ENCODE measurements at places on chromosomes 5 and 9.

GRCh38 chr5:139732019-139732418, 63.6 kb upstream of the PSD2 start:
- no peak for DNase-seq

- DNase-seq: no peak
Observed at GRCh38 chr5:179619776-179620175, 3.7 kb downstream of the HNRNPH1 start.

GRCh38 chr5:157484768-157485167, 24.8 kb downstream of the NIPAL4 start:
- no peak for DNase-seq

DNA sequence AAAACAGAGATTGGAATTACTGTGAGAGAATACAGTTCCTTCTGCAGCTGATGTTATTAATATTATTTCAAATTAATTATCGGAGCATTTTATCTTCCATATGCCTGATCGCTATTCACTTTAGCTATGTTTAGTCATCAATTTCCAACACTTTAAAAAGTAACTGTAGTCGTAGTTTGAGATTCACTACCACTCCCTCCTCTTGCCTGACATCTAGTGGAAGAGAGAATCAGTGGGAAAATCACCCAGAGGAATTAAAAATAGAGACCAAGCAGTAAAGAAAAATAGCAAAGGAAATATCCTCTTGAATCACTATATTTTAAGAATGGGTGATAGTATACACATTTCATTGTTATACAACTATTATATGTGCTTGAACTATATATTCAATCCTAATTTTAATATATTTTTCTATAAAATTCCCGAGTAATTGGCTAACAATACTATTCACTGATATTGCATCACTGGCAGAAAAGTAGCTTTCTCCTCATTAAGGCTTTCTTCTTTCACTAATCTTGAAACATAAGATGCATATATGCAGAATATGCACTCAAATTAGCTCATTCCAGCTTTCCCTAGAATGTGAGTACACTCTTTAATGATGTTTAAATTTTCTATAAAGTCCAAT, 708.7 kb downstream of the CDH9 start:
- DNase-seq: no peak

GRCh38 chr9:127279717-127280285, 15.2 kb downstream of the GARNL3 start:
- no peak for DNase-seq

DNA sequence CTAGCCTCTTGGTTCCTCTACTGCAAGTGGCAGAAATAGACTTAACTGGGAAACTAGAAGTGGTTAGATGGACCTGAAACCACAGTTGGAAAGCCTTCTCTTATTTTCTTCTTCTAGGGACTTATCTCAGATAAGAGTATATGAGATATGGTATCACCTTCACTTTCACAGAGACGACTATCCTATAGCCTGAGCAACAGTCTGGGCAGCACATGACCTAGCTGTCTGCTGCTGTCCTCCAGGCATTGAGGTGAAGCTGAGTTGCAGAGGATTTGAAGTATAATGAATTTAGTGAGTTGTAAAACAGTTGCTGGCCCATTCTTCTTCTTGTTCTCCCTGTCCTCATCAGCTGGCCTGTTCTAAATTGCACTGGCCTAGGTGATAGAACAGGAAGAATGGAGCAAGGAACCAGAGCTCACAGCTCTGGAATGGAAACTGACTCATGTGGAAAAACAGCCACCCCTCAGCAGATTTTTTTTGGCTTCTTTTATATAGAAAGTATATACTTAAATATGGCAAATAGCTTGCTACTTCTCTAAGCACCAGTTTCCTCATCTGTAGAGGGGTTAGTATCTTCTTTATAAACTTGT, 27.8 kb downstream of the RECK start:
- no peak for DNase-seq

GRCh38 chr5:105754056-105754455, 1916.7 kb downstream of the EFNA5 start:
- DNase-seq: no peak

DNA sequence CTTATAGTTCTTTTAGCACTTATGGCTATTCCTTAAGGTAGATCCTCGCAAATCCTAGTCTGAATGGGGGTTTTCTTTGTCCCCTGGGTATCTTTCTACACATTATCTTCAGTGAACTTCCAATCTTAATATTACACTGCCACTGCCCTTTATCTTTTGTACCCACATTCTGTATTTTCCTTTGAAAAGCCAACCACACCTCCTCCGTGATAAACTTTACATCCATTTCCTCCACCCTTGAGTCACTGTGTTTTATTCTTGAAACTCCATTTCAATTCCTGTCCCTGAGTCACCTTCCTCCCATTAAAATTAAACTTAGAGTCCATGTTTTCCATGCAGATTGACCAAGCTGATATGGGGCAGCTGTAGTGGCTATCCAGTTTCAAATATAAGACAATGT, 43.2 kb upstream of the RICTOR start:
- DNase-seq: no peak

DNA sequence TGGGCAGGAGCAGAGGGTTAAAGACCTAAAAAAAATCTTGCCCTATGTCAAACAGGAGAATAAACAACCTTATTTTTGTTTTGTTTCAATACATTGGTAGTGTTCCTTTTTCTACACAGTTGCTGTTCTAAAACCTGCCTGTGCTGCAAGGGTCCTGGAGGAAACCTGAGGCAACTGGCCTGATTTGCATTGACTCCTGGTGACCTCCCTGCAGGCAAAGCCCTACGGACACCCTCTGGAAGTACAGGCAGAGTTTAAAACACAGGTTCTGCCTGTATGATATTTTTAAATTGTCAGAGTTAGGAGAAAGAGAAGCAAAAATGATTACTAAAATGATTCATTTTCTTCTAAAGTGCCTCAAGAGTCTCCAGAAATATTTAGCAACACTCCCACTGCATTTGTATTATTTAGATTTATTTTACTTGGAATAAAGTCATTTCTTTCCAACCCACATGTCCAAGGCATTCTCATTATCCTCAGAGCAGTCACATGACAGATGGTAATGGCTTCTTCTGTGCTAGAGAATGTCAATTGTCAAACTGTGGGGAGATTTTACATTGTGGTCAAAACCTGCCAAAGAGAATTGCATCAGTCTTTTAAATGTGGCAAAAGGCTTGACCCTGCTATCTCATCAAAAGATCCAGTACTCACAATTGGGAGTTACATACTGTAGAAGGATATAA, 559.6 kb downstream of the CETN3 start:
- DNase-seq: no peak

DNA sequence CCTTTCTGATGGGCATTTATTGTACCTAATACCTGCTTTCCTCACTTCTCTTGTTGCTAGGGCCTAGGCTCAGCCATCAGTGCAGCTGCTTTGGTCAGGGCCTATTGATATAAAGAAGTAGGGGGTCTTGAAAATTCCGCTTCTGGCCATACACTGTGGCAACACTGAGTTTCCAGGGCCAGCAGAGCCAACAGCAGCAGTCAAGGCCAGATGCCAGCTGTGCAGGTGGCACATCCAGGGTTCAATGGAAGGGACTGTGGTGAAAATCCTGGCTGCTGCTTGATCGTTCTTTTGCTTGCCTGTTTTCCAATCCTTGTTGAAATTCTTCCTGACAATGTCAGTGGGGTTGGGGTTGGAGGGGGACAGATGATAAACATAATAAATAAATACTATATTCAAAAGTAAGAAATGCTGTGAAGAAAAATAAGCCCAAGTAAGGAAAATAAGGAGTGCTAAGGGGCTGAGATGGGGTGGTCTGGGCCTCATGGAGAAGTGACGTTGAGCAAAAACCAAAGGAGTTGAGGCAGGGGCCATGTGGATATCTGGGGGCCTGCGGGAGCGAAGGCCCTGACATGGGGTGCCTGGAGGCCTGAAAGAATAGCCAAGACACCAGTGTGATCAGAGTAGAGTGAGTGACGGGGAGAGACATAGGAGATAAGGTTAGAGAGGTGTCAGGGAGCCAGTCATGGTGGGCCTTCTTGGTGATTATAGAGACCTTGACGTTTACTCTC, 91.0 kb upstream of the ALDH1B1 start:
- no peak for DNase-seq

GRCh38 chr5:104628911-104629310, 1066.3 kb upstream of the NUDT12 start:
- DNase-seq: no peak

- DNase-seq: no peak
Observed at GRCh38 chr5:180118391-180118791, 46.8 kb upstream of the RNF130 start.

GRCh38 chr9:105205787-105206495, 38.5 kb upstream of the SLC44A1 start:
- DNase-seq: no peak

DNA sequence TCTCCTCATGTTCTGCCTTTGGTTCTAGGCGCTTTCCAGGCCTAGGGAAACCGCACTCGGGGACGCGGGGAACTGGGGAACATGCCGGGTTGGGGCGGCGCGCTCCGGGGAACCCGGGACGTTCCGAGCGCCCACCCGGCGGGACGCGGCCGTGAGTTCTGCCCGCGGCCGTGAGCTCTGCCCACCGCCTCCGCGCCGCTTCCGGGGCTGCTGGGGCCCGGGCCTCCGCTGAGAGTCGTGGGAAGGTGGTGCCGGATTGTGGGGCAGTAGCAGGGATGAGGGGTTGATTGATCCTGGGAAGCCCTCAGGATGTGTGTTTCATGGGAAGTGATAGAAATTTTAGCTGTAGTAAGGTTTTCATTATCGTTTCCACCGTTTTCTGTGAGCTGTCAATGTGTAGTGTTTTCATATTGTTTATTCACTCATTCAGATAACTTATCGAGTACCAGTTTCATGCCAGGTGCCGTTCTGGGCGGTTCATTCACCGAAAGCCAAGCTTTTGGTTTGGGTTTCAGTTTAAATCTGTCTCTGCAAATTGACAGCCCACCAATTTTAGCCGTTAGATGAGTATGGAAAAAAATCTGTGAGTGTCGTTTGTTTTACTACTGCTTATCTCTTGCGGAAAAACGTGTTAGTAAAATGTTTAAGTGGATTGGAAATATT, 657 bp downstream of the MTRR start:
- DNase-seq: peak; percentile 21

DNA sequence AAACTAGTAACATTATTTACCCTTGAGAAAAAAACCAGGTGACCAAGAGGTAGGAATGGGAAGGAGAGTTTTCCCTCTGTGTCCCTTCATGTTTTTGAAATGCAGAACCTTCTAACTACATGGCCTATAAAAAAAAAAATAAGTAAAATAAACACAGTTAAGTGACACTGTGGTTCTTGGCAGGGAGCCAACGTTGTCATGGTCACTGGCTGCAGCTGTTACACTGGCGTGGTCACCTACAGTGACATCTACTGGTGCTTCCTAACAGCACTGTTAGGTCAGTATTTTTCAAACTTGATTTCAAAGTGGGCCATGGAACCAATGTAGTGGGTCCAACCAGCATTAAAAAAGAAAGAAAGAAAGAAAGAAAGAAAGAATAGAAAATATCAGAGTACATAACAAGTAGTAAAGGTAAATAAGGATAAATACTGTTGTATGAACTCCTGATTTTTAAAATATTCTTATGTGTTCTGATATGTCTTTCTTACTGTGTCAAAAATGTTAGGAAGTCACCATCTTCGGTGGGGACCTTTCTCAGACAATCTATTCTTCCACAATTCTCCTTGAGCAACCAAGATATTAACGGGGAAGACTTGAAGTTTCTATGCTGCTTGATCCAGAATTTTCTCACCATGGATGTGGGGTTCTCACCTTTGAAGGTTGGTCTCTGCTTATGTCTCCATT, 59.1 kb upstream of the PJA2 start:
- peak; percentile 56 for DNase-seq

GRCh38 chr9:135415586-135415985, 64.0 kb upstream of the PPP1R26 start:
- DNase-seq: no peak

- no peak for DNase-seq
Observed at GRCh38 chr9:110128664-110129329, 79.2 kb downstream of the C9orf152 start.

GRCh38 chr9:16771356-16771755, 99.1 kb downstream of the BNC2 start:
- DNase-seq: no peak

GRCh38 chr5:143101121-143101520, 302.4 kb downstream of the NR3C1 start:
- no peak for DNase-seq

DNA sequence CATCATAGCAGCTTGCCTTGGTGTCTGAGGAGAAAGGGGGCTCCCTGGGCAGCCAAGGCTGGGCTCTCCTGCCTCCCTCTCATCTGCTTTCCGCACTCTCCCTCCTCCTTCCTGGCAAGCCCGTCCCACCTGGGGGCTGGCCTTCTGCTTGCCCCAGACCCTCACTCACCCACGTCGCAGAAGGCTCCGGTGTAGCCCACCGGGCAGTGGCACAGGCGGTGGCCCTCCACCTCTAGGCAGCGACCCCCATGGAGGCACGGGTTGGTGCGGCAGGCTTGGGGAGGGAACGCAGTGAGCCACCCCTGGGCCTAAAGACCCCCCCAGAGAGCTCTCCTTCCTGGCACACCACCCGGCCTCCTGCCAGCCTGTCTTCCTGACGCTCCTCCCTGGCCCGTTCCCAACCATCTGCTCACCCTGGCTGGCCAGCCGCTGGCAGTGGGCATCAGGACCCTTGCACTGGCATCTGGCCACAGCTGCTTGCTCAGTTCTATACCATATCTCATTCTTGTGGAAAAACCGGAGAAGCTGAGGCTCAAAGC, 4.2 kb upstream of the PFN3 start:
- no peak for DNase-seq

DNA sequence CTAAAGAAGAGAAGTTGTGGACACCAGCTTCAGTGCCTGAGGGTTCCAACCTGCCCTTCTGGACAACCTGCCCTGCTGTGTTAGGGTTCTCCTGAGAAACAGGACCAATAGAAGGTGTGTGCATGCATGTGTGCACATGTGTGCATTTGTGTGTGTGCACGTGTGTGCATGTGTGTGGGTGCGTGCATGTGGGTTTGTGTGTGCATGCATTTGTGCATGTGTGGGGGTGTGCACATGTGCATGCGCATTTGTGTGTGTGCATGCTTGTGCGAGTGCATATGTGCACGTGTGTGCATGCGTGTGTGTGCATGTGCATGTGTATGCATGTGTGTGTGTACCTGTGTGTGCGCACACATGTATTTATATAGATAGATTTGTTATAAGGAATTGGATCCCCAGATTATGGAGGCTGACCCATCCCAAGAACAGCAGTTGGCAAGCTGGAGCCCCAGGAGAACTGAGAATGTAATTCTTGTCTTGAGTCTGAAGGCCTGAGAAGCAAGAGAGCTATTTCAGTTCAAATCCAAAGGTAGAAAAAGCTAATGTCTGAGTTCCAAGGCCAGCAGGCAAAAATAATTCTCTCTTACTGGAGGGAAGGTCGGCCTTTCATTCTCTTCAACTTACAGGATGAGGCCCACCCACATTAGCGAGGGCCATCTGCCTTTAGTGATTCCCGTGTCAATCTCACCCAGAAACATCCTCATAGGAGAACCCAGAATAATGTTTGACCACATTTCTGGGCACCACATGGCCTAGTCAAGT, 62.9 kb upstream of the SYNPO start:
- DNase-seq: no peak
